ENCODE measurements at places on chromosomes 3 and 15.

DNA sequence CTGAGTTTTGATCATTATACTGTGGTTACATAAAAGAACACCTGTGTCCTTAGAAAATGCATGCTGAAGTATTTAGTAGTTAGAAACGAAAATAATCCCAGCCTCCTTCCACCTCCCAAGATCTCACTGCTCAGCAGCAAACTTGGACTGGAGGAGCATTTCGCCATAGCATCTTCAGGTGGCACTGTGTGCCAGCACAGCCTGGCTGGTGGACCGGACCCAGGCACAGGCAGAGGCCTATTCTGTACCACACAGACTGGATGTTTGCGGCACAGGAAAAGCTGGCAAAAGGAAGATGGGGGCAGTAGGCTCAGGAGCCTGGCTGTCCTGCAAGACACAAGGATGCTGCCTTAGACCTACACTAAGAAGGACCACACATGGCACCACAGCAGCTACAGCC, 10.2 kb downstream of the STIMATE start:
- DNase-seq, result no peak

GRCh38 chr3:120093119-120093910, 932 bp downstream of the GSK3B start:
- DNase-seq, result peak; percentile 92

DNA sequence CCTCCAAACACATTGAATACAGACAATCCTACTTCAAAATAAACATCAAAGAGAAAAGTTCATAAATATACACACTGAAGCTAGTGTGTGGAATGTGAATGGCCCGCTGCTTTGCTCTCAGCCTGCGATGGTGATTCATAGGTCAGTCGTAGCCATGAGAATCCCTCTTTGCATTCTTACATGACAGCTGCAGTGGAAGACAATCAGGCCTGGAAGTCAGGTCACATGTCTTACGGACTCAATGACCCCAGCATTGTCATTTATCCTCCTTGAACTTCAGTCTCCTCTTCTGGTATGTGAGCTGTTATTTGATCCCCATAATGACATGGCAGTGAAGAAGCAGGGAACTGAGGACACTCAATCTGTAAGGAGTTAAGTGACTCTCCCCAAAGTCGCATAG, 217.8 kb upstream of the EOMES start:
- DNase-seq, result peak; percentile 11

DNA sequence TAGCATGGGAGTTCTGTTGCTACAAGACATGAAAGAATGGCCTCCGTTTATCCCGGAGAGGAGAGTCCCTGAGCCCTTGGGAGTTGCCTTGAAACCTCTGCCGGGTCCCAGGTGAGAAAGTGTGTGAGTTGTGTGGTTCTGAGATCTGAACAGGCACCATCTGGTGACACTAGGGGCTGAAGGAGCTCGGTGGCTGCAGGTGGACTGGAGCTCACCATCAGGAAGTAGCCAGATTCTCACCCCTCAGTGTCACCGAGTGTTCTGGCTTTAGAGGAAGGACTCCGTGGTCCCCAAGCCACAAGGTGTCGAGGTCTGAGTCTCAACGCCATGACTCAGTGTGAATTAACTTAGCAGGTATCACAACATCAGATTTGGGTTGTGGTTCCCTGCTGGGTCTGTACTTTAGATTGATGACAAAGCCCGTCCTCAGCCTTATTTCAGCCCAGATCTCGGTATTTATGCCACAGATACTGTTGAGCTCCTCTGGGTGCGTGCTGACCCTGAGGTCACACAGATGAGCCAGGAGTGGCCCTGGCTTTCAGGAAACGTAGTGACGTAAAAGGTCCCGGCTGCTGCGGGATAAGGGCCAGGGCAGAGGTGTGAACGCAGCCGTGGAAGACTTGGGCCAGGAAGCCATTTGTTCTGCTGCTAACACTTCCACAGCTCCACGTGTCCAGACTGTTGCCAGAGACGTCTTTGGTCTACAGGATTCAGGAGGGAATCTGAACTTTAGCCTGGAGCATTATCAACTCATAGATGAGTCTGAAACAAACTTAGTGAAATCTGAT, 54.4 kb downstream of the PGPEP1L start:
- DNase-seq, result no peak

GRCh38 chr15:81292523-81293001, 31.4 kb downstream of the STARD5 start:
- no peak for DNase-seq

DNA sequence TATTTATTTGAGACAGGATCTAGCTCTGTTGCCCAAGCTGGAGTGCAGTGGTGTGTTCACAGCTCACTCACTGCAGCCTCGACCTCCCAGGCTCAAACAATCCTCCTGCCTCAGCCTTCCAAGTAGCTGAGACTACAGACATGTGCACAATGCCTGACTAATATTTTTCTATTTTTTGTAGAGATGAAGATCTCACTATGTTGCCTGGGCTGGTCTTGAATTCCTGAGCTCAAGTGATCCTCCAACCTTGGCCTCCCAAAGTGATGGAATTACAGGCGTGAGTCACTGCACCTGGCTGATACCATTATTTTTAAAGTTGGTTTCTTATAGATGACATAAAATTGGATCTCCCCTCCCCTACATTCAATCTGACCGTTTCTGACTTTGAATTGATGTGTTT, 139.5 kb upstream of the RGMA start:
- no peak for DNase-seq

- no peak for DNase-seq
Observed at GRCh38 chr15:74272812-74273211, 36.7 kb downstream of the CCDC33 start.

- DNase-seq, result no peak
Observed at GRCh38 chr15:38482572-38482971, 28.6 kb downstream of the FAM98B start.

GRCh38 chr3:44110648-44111047, 131.0 kb upstream of the TOPAZ1 start:
- DNase-seq, result no peak

DNA sequence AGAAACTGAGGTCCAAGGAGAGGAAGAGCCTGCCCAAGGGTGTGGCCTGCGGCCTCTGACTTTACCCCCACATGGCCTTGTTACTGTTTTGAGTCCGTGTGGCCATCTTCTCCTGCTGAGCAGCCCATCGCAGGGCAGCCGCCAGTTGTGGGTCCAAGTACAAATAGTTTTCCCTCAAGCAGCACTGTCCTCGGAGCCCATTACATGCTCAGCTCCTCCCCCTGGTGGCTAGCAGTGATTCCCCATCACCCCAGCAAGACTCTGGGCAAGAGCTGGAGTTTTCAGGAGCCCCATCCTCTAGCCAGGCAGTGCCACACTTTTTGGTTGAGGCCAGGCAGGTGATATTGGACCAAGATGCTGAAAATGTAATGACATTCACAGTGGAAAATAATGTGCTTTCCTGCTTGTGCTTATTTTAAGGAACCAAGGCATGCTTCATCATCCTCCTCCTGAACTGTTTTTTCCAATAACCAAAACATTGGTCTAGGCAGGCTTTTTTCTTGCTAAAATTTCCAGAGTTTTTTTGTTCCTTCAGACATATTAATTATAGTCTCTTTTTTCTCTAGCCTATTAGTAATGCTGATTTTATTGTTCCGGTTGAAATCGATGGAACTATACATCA, 23.2 kb upstream of the VILL start:
- peak; percentile 74 for DNase-seq

- no peak for DNase-seq
Observed at GRCh38 chr3:162774613-162775100, 1278.0 kb downstream of the OTOL1 start.

DNA sequence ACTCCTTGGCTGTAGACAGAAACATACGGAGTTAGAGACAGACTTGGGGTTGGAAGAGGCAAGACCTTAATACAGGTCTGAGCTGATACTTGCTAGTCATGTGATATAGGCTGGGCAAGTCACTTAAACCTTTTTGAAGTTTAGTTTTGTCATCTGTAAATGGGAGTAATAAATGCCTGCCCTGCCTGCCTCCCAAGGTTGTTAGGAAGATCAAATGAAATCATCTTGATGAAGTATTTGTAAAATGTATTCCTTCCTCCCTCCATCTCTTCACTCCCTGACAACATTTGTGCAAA, 2.9 kb downstream of the PXK start:
- DNase-seq, result no peak

DNA sequence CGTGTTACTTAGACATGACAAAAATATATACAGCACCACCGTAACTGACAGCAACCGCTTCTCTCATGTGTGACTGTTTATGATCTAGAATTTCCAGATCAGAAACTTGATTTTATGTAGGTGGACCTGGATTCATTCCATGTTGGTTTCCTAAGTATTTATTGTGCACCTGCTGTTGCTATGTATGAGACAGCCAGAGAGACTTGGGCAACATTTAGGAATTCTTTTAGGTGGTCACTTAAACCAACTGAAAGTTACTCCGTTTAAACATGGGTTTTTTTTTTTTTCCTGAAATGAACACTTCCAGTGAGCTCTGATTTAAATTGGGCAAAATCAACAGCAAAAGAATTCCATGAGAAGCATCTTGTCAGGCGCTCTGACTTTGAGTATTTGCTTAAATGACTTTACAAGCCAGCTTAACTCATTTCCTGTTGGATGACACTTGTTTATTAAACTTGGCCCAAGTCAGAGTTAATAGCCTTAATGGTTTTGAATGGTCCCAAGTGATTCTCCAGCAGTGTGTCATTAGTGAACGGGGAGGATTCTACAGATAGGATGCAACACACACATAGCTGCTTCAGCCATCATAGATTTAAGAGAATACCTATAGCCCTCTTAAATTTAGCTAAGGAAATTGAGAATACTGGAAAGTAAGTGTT, 31.8 kb downstream of the MITF start:
- DNase-seq, result peak; percentile 83

- DNase-seq, result no peak
Observed at GRCh38 chr3:146154316-146154715, 6.7 kb downstream of the PLOD2 start.

- DNase-seq, result no peak
Observed at GRCh38 chr3:50642382-50642781, 25.4 kb downstream of the MAPKAPK3 start.

DNA sequence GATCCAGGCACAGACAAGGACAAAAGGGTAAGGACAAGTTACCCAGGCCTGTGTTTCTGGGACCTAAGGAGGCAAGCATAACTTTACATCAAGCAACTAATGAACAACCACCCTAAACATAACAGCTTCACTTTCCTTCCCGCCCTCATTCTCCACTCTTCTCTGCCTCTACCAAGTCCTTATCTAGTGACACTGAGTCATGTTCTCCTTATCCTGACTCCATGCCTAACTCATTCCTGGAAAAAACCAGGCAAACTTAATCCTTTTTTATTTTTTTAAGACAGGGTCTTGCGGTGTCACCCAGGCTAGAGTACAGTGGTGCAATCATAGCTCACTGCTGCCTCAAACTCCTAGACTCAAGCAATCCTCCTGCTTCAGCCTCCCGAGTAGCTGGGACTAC, 44.5 kb downstream of the TMEM44 start:
- no peak for DNase-seq

- no peak for DNase-seq
Observed at GRCh38 chr3:116553355-116553754, 108.1 kb upstream of the LSAMP start.

DNA sequence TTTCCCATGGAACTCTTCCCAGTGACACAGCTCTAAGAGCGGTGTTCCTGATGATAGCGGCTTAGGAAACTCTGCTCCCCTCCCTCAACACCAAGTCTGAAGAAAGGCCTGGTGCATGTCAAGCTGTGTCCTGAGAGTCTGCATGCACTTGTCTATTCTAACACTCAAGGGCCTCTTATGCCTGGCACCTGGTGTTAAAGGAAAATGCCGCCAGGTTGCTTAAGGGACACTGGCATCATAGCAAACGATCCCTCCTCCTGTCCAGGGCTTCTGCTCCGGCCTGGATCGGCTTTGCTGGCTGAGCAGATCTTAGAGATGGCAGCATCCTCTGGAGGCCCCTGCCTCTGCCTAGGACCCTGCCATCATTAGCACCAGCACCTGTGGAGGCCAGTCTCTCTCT, 121.7 kb downstream of the MEGF11 start:
- no peak for DNase-seq

GRCh38 chr3:109224333-109224732, 87.8 kb downstream of the C3orf85 start:
- peak; percentile 42 for DNase-seq

GRCh38 chr3:186121278-186121677, 12.4 kb upstream of the ETV5 start:
- no peak for DNase-seq

GRCh38 chr3:46412786-46413298, 5.8 kb downstream of the CCRL2 start:
- no peak for DNase-seq

- peak; percentile 68 for DNase-seq
Observed at GRCh38 chr15:48177383-48177765, 721 bp downstream of the MYEF2 start.

DNA sequence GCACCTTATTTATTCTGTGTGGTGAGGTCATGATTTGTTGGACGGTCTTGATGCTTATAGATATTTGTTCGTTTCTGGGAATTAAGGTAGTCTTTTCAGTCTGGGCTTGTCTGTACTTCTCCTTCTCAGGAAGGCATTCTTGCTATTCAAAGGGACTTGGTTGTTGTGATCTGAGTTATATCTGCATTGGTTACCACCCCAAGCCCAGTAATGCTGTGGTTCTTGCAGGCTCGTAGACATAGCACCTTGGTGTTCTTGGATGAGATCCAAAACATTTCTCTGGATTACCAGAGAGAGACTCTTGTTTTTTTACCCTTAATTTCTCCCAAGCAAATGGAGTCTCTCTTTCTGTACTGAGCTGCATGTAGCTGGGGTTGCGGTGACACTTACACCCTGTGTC, 128.0 kb upstream of the CBLB start:
- no peak for DNase-seq

GRCh38 chr3:164186095-164186494, 892.2 kb downstream of the SI start:
- no peak for DNase-seq

DNA sequence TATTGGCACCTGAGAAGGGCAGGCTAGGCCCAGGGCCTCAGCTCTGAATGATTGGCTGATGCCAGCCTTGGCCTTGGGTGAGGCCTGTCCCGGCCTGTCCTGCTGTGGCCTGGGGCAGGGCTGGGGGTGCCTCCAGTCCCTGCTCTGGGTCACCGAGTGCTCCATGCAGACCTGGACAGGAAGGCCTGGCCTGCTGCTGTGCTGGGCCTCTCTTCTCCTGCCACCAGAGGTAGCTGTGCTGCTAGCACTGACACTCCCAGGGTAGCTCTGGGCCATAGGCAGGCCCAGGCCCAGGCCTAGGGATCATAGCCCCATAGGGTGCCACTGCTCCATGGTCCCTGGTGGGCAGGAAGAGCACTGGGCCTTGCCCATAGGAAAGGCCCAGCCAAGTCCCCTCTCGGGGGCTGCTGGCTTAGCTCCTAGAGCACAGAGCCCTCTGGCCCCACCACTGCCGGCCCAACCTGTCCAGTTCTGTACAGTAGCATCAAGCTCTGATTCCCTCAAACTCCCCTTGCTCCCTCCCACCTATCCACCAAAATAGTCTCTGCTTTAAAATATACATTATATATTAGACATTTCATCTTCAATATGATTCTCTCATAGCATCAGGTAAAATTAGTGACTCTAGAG, 18.2 kb downstream of the ABTB1 start:
- DNase-seq, result peak; percentile 78

DNA sequence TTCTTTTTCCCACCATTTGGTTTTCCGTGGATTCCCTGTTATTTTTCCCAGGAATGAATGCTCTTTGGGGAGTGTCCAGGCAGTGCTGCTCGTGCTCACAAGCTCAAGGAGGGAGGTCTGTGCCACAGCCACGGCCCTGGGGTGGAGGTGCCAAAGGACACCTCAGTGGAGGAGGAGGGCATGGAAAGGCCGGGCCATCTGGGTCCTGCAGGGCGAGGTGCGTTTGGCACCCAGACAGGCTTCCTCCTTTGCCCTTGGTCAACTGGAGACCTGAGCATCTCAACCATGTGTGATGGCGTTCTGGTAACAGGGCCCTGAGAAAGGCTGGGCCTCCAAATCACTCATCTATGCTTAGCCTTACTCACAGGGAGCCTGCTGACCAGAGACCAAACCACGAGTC, 25.4 kb downstream of the KY start:
- DNase-seq, result no peak
